ENCODE measurements at places on chromosomes 1 and 21.

GRCh38 chr1:235075048-235075776, 53.4 kb downstream of the TOMM20 start:
- no peak for DNase-seq

- DNase-seq = no peak
Measured at GRCh38 chr21:39004634-39005501, 178.4 kb downstream of the PSMG1 start.

GRCh38 chr1:225875044-225875815, 7.0 kb downstream of the TMEM63A start:
- no peak for DNase-seq

- DNase-seq = no peak
Measured at GRCh38 chr21:44505673-44506278, 34.2 kb downstream of the KRTAP10-1 start.

DNA sequence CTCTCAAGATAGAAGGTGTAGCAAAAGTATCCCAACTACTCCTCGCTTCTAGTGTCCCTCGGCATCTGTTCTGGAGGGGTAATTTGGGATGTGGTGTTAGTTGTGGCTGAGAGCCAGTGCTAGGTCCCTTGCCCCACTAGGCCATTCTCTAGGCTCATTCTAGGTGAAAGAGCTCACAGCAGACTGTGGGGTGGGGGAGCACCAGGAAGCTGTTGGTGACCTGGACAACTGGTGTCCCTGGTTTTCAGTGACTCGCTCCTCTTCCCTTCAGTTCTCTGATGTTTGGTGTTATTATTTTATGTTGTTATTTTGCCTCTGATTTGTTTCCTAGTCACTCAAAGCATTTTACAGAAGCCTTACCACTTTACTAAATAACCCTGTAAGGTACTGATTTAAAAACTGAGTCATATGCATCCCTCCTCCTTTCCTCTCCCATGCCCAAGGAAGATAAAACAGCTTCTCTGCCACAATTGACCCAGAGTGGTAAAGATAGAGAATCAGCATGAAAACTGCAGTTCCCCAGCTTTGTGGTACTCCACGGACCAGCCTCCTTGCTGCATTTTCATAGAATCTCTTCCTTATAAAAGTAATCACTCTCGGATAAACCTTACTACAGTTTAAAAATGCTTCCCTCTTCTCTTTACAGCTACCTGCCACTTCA, 14.1 kb downstream of the DYRK3 start:
- DNase-seq = no peak

DNA sequence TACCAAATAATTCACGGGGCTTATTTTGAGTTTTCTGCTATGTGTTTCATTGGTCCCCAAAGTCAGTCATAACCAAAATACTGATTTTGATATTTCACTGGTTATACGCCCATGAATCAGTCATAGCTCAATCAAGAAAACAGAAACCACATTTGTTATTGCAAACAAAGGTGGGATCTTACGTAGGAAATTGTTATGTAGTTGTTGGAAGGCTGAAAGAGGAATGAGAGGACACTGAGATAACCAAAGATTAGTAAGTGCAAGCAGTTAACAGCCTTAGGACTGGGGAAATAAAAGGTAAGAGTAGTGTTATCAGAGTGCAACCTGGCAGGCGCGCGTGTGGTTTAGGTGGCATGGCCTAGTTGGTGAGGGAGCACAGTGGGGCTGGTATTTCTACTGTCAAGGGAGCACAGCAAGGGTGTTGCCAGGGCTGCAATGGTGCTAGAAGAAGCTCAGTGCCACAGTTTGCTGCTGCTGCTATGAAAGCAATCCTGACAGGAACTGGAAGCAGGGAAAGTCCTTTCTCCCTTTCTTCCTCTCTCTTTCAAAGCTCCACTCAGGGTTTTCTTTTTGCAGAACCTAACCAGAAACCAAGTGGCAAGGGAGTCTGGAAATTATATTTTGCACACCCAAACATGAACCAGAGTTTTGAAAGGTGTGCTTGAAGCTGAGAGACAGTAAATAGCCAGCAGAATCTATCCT, 33.7 kb downstream of the RTCA start:
- DNase-seq = no peak

- no peak for DNase-seq
Measured at GRCh38 chr1:228108055-228108690, 926 bp downstream of the MRPL55 start.

GRCh38 chr1:56638248-56638647, 6.9 kb upstream of the PRKAA2 start:
- DNase-seq = no peak

GRCh38 chr1:32201011-32201855, 838 bp downstream of the CCDC28B start:
- DNase-seq = peak; percentile 59
